ENCODE measurements at places on chromosomes 12 and 14. TPM values are rescaled to one million over a fixed set of nuclear protein-coding genes. Genes with fewer than 3 reads are reported as not detected.

The GPD1 gene
- 11.3 TPM for total RNA-seq

The GOLGA3 gene
- 74.8 TPM for total RNA-seq

The TMTC2 gene
- 14.1 TPM for total RNA-seq

The EXOC3L4 gene
- 1.9 TPM for total RNA-seq

The ITGA5 gene
- 117 TPM for total RNA-seq

The SLC7A7 gene
- total RNA-seq: 2.9 TPM

The FGD6 gene
- 3.3 TPM for total RNA-seq

The SYNDIG1L gene
- not detected for total RNA-seq

The CEBPE gene
- total RNA-seq: not detected

The TSPAN8 gene
- 0.59 TPM for total RNA-seq

The TRPV4 gene
- 2.6 TPM for total RNA-seq

The VRTN gene
- not detected for total RNA-seq

The EFCAB11 gene
- 2.7 TPM for total RNA-seq

The MOK gene
- total RNA-seq: 19.2 TPM

The AQP6 gene
- total RNA-seq: 0.37 TPM

The PTGDR gene
- total RNA-seq: 0.29 TPM

The PPP4R4 gene
- total RNA-seq: not detected

All from cardiac ventricle fibroblast (primary cell).